Common myeloid progenitor, CD34-positive (primary cell): ENCODE measurements at places on chromosomes 13 and 19.

GRCh38 chr13:65865206-65865605, 1364.9 kb downstream of the PCDH9 start:
- no peak for DNase-seq

GRCh38 chr13:75186379-75186778, 295.6 kb downstream of the TBC1D4 start:
- DNase-seq, result no peak

DNA sequence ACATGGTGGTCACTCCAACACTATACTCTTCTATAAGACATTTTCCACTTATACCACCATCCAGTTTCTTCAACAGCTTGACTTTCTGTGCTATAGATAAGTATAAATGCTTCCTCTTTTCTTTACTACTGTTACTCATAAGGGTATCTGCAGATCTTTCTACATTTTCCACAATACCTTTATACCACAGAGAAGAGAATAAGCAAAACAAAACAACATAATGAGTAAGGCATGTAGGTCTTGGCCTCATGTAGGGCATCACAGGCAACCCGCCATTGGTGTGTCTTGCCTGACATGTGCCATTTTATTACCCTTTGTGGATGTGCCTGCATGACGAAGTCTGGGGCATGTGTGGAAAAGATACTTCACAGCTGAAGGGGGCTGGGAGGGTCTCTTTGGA, 265.3 kb upstream of the STARD13 start:
- DNase-seq, result no peak

- DNase-seq, result peak; percentile 99
Measured at GRCh38 chr13:30371649-30372265, 50.5 kb upstream of the UBE2L5 start.

DNA sequence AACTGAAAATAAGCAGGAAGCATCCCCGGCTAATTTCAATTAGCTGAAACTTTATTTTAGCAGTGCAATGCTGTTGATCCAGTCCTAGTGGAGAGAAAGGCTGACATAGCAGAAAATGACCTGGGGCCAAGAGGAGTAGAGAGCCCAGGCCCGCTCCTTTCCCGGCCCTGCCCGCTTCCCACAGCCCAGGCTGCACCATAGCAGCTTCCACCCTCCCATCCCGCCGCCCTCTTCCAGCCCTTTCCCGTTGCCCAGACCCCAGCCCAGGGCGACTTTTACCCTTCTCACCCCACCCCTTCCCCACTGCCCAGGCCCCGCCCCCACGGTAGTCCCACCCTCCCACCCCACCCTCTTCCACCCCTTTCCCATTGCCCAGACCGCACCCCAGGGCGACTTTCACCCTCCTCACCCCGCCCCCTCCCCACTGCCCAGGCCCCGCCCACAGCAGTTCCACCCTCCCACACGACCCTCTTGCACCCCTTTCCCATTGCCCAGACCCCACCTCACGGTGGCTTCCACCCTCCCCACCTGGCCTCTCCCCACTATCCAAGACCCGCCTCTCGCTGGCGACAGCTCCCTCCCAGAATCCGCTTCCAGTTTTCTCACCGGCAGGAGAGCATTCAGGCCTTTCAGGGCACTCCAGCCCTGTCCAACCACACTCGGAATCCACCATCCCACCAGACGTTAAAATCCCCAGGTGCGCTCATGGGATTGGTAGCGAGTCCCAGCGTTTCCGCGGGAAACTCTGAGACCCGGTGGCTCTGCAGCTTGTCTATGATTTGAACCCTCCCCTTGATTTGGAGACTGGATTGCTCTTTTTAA, 8.3 kb downstream of the ZNF160 start:
- DNase-seq, result no peak

DNA sequence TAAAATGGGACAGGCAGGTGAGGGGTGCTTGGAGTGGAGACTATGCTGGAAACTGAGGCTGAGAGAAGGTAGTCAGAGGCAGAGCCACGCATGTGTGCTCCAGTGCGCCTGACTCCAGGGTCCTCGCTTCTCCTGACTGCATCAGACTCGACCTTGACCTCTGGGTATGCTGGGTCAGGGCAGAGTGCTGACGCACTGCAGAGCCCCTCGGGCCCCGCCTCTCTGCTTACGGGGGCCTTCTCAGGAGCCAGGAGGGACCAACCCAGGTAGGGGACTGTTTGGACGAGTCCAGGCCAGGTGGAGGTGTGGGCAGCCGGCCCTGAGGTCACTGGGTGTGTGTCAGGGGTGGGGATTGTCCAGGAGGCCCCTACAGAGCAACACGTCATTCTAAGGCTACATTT, 22.9 kb upstream of the SLC7A10 start:
- DNase-seq, result no peak

DNA sequence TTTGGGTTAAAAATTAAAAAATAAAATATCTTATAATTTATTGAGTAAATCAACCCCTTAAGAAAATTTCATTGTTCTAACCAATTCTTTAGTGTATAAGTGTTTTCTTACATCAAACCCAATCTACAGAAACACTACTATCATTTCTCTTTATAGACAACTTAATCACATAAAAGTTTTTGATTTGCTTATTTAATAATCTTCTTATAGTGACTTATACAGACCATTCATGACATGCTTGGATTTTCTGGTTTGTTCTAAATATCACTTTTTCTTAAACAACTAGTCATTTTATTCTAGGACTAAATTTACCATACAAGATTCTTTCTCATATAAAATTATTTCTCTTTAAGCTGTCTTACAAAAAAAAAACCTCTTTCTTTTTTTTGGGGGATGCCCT, 27.3 kb upstream of the ZSCAN5A start:
- no peak for DNase-seq

DNA sequence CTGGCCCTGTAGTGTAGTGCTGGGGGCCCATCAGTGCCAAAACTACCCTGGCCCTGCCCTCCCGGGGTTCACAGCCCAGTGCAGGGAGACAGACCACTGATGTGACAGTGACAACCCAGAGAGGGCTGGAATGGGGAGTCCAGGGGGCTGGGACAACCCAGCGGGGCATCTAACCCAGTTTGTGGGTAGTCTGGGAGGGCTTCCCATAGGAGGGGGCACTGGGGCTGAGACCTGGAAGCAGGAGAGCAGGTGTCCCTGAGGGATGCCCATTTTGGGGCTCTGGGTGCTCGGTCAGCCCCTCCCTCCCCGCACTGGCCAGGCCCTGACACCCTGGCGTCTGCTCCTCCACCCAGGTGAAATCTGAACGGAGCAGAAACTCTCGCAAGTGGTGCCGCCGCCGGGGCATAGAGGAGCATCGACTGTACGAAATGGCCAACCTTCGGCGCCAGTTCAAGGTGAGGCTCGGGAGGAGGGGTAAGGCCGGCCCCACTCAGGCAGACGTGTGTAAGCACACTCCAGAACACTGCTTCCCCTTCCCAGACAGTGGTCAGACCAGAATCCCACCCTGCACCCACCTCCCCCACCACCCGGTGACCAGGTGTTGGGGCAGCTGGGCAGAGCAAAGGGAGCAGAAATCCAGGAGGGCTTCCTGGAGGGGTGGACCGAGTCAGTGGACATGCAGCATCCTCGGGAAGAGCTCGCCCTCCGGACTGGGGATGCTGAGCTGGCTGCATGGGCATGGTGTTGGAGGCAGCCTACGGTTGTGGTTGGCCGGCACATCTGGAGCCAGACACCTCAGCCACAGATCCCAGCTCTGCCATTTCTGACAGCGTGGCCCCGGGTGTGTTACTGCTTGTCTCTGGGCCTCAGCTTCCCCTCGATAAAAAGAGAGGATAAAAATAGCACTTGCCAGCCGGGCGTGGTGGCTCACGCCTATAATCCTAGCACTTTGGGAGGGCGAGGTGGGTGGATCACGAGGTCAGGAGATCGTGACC, 24.4 kb downstream of the DHX34 start:
- no peak for DNase-seq

- DNase-seq, result no peak
Measured at GRCh38 chr19:12705169-12705568, 8.7 kb upstream of the FBXW9 start.
